Articular chondrocyte of knee joint (primary cell): ENCODE measurements at places on chromosomes 11 and 22. TPM values are rescaled to one million over a fixed set of nuclear protein-coding genes. Genes with fewer than 3 reads are reported as not detected.

The KCTD14 gene
- 1.7 and 3.7 TPM in 2 replicates for total RNA-seq

The MRPL21 gene
- 40.6 and 46.1 TPM in 2 replicates for total RNA-seq

The MMP27 gene
- not detected in 2 replicates for total RNA-seq

The KRTAP5-10 gene
- not detected in 2 replicates for total RNA-seq

The KDM4E gene
- total RNA-seq: not detected in 2 replicates
